ENCODE measurements at places on chromosomes 12 and 14.

- no peak for DNase-seq
Observed at GRCh38 chr14:70881549-70882177, 25.6 kb upstream of the PCNX1 start.

DNA sequence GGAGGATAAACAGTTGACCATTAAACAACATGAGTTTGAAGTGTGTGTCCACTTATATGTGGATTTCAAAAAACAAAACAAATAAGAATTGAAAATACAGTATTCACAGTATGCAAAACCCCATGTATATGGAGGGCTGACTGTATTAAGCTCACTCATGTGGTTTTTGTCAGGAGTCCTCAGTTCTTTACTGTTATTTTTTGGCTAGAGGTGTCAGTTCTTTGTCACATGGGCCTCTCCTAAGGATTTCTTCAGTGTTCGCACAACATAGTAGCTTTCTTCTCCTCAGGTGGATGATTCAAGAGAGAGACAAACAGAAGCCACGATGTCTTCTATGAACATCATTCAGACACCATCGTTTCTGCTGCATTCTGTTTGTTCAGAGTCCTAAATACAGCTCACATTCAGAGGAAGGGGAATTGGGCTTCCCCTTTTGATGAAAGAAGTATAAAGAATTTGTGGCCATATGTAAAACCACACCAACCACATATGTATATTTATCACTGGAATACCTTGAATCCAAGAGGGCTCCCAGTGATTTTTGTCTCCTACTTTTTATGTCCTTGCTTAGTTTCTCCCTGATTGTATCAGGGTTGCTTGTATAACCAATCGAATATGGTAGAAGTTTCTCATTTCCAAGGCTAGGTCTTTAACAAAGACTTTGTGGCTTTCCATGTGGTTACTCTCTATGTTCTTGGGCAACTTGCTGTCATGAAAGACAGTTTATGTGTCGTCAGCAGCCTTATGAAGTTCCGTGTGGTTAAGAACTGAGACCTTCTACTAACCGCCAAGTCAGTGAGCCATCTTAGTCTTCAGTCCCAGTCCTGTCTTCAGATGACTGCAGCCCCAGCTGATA is 18.9 kb downstream of the MNAT1 start:
- no peak for DNase-seq

DNA sequence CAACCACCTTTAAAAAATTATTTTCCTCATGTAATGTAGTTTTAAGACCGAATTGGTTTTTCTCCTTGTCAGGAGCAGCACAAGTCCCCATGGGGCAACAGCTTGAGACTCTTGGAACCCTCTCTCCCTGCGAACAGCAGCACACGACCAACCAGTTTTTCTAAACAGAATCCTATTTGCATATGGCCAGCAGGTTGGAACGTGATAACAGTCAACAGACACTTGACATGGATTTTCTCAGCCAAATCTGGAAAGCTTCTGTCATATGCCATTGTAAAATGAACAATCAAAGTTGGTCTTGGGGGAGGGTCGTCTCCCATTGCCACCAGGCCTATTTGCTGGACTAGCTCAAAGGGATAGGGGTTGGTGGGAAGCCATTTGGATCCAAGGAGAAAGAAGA is 1915.0 kb upstream of the FLRT2 start:
- DNase-seq: no peak

DNA sequence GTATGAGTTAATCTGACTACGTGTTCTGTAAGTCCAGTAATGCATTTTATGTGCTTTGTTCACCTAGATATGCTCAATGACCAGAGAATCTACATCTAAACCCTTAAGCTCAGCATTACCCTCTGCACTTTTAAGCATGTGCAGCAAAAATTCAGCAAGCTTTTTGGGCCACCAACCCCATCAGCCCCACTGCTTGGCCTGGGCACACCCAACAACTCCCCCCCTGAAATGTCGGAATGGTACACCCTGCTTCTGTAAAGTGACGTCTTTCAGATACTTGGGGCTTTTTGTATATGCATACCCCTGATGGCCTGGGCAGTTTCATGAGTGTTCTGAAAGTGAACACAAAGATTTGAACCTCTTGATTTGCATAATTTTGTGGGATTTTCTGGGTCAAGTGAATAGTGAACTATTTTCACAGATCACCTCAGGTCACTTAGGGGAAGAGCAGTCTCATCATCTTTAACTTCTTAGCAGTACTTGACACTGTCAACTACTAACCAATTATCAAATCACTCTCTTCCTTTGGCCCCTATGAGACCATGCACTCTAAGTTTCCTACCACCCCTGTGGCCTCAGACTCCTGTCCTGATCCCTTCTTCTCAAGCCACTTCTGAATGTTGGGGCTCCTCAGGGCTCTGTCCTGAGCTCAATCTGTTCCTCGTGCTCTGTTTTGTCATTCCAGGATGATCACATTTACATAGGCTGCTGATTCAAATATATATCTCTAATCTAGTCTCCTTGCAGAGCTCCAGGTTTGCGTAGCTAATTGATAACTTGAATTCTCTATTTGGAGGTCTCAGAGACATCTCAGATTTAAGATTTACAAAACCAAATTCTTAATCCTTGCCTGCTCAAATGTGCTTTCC is 36.3 kb upstream of the PPM1A start:
- no peak for DNase-seq

- DNase-seq: no peak
Observed at GRCh38 chr12:11016937-11017336, 5.5 kb downstream of the TAS2R19 start.

- DNase-seq: no peak
Observed at GRCh38 chr12:48514728-48515127, 10.7 kb upstream of the OR8S1 start.

GRCh38 chr14:76701436-76701835 is 59.8 kb upstream of the VASH1 start:
- DNase-seq: no peak

GRCh38 chr14:85316701-85317410 is 213.1 kb upstream of the FLRT2 start:
- DNase-seq: peak; percentile 8

- no peak for DNase-seq
Observed at GRCh38 chr14:77052281-77053044, 24.0 kb upstream of the IRF2BPL start.

GRCh38 chr12:72264548-72265175 is 7.5 kb upstream of the TRHDE start:
- peak; percentile 43 for DNase-seq

GRCh38 chr12:32051511-32052211 is 55.0 kb upstream of the BICD1 start:
- peak; percentile 98 for DNase-seq

GRCh38 chr12:119809023-119809422 is 68.1 kb downstream of the CIT start:
- no peak for DNase-seq

Data from EL (cell line).